Stimulated activated CD8-positive, alpha-beta memory T cell treated with anti-CD3 and anti-CD28 coated beads, Interleukin-2, amount 100 ng/mL, for 1 hour (primary cell): ENCODE measurements at places on chromosomes 3 and 15.

- no peak for DNase-seq
Observed at GRCh38 chr3:196800742-196801434, 61.2 kb downstream of the PAK2 start.

DNA sequence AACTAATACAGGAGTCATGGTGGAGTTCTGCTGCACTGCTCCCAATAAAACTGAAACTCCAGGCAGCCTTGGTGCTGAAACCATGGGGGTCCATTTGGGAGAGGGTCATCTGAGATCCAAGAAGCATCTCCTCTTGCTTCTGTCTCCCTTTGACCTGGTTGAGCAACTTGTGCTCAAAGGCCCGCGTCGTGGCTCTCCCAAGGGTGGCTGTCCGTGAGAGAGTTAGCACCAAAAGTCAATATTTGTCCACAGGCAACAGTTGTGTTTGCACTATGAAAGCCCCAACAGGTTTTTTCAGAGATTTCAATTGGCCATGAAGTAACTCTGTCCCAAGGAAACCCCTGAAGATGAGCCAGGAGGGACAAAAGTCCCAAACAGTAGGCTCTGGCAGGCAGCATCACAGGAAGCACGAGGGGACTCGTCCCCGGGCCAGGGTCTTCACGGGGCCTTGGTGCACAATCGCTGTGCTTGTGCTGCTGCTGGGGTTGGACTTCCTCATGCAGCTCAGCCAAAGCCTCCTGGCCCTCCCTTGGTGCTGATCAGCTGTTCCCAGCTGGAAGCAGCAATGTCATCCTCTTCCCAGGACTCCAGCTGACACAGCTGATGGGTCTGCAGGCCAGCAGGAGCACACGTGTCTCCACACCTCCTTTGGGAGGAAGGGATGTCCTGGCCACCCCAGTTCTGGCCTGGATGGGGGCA is 39.4 kb upstream of the WNT5A start:
- no peak for DNase-seq

DNA sequence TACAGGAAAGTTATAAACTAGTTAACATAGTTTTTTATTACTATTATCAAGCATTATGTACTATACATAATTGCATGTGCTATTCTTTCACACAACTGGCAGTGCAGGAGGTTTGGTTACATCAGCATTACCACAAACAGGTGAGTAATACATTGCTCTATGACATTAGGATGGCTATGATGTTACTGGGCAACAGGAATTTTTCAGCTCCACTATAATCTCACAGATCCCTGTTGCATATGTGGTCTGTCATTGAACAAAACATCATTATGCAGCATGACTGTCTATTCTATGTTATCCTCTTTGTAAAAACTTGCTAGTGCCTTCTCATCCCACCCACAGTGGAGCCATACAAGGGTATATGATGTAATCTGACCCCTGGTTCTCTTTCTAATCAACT is 36.5 kb upstream of the PDZRN3 start:
- no peak for DNase-seq

GRCh38 chr15:63392361-63393009 is 10.8 kb upstream of the CA12 start:
- DNase-seq, result no peak

DNA sequence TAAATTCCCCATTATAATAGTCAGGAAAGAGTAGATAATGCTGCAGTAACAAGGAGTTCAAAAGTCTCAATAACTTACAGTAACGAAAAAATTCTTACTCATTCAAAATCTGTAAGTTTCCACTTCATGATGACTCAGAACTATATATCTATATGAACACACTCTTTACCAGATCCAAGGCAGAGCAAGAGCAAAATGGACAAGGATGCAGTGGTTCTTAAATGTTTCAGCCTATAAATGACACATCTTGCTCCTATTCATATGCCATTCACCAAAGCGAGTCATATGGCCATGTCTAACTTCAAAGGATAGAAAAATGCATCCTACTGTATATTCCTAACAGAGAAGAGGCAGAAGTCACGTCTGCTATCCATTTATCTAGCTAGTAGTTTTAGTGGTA is 787.7 kb downstream of the NAALADL2 start:
- no peak for DNase-seq

- no peak for DNase-seq
Observed at GRCh38 chr3:133865136-133865855, 30.4 kb downstream of the RAB6B start.

GRCh38 chr3:72892081-72892775 is 4.4 kb downstream of the GXYLT2 start:
- no peak for DNase-seq

- no peak for DNase-seq
Observed at GRCh38 chr15:83504365-83504764, 57.2 kb downstream of the SH3GL3 start.

- no peak for DNase-seq
Observed at GRCh38 chr3:182711261-182711683, 82.0 kb upstream of the ATP11B start.

DNA sequence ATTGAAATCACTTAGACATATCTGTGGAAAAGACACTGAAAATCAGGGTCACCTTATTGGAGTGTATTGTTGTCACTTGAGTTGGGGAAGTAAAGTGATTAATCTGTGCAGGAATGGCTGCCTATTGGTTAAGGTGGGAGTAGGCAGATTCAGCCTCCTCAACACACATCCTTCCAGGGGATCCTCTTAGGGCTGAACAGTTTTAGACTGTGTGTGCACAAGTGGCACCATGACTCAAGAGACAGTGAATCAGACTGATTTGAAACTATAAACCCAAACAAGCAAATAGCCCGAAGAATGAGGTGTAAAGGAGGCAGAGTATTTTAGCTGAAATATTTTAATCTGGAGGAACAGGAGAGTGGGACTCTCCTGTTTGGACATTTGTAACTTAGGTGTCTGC is 4.9 kb downstream of the ABHD17C start:
- no peak for DNase-seq

- no peak for DNase-seq
Observed at GRCh38 chr15:31448635-31448979, 122.0 kb downstream of the KLF13 start.

- no peak for DNase-seq
Observed at GRCh38 chr3:64063207-64063982, 40.1 kb upstream of the PSMD6 start.

- DNase-seq, result no peak
Observed at GRCh38 chr15:69826819-69827175, 270.9 kb downstream of the TLE3 start.

- DNase-seq, result no peak
Observed at GRCh38 chr3:16058521-16058920, 116.0 kb upstream of the GALNT15 start.

DNA sequence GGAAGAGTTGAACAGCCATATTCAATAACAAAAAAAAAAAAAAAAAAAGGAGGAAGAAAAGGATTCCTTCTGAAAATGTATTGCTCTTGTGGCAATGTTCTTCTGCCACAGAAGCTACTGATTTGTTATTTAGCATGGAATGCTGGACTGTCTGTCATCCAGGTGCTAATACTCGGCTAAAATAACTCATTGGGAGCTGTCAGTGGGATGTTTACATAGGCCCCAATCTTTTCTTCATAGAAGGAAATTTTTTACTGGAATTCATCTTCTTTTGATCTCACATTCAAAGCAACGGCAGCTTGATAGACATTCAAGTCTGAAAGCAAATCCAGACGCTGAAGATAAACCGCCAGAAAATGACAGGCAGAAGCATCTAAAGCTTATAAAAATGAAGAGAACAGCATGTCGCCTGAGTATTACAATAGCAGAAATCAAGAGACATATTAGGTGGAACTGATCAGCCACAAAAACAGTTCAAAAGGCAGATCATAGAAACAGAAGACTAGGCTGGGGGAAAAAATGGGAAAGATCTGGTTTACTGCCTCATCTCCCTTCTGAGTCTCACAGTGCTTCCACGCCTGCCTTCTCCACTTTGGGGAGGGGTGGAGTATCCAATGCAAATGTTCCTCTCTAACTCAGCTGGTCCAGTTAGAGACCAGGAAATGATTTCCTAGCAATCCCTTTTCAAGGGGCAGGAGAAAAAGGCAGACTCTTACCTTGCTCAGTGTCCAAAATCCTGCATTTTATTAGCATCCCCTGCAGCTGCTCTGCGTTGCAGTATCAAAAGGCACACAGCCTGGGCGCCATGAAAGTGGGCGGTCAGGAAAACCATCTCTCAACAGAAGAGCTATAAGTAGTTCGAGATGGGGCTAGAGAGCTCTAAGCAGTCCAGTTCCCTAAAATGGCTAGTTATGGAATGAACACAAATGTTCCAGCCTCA is 451.9 kb downstream of the FOXP1 start:
- DNase-seq, result no peak

GRCh38 chr3:81909796-81910195 is 148.4 kb upstream of the GBE1 start:
- no peak for DNase-seq

GRCh38 chr3:4551794-4552442 is 58.8 kb downstream of the ITPR1 start:
- DNase-seq, result no peak

DNA sequence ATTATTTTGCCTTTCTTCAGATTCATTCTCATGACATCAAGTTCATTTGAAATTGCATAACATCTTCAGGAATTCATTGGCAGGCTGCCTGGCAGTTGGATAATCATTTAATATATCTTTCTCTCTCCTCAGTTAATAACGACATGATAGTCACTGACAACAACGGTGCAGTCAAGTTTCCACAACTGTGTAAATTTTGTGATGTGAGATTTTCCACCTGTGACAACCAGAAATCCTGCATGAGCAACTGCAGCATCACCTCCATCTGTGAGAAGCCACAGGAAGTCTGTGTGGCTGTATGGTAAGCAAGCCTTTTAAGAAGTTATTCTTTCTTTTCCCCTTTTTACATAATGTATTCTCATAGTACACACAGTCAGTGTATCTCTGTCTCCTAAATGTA is 38.2 kb downstream of the TGFBR2 start:
- DNase-seq, result no peak

- DNase-seq, result no peak
Observed at GRCh38 chr3:63324621-63325020, 46.5 kb downstream of the SYNPR start.

DNA sequence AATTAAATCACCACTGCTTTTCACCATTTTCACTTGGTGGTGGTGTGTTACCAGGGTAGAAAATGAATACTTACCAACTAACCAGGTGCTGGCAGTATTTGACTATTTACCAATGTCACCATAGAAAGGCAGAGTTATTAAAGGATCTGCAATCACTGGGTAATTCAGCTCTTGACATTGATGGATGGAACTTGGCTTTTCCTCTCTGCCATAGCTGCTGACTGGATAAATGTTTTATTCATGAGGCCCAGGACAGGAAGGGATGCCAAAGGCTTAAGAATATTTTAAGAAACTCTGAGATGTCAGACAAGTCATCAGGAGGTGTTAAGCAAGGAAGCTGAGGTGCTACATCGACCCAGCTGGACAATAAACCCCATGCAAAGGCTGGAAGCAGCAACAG is 495.5 kb upstream of the CFAP20DC start:
- no peak for DNase-seq

DNA sequence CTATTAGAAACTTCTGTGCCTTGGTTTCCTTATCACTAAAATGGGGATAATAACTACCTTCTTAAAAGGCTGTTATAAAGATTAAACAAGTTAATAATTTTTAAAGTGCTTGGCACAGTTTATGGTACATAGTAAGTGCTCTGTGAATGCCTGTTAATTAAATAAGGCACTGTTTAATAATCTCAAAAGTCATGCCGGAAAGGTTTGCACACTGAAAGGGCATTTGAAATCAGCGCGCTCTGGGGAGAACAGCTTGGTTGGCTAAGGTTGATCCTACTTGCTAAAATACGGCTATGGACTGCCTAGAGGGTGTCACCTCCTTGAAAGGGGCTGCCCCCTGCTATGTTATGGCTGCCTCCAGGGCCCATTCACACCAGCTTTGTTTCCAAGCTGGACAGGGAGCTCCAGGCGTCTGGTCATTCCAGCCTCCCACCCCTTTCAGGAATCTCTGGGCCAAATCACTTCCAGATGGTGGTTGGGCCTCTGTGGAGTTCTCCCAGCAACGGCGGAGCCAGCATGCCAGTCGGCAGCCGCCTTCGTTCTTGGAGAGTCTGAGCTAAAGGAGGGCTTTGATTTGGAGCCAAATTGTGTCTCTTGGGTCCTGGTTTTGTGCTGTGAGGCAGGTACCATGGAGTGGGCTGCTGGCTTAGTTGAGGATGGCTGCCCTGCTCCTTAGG is 5.9 kb downstream of the FLNB start:
- DNase-seq, result no peak

DNA sequence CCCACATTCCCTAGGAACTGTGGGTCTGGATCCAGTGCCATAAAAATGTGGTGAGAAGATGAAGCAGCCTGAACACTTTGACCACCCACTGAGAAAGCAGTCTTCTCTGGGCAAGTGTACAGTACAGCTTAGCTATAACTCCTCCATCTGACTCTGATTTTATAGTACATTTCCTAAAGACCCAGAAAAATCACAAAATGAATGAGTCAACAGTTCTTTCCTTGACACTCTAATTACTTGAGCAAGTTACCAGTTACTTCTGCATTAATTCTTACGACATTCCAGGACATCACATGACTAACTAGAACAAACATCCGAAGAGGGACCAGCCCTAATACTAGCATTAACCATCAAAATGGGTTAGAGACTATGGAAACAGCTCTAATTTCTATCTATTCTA is 148.1 kb upstream of the PEX5L start:
- DNase-seq, result no peak

GRCh38 chr3:195911041-195911945 is 2.9 kb upstream of the TNK2 start:
- no peak for DNase-seq

DNA sequence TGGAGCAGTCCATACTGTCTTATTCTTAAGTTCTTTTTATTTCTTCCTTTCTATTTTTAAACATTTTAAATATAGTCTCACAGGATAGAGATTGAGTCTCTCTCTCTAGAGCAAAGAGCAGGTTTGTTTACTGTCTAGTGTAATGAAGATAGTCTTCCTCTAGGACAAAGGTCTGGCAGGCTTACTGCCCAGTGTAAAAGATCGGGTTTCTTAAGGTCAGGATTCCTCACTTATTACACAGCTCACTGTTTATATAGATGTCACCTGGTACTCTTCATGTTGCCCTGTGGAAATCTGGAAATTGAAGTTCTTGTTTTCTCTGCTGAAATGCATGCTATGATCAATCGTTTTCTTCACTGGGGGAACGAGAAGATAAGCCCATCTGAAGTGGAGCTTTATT is 76.0 kb downstream of the ZBBX start:
- no peak for DNase-seq

DNA sequence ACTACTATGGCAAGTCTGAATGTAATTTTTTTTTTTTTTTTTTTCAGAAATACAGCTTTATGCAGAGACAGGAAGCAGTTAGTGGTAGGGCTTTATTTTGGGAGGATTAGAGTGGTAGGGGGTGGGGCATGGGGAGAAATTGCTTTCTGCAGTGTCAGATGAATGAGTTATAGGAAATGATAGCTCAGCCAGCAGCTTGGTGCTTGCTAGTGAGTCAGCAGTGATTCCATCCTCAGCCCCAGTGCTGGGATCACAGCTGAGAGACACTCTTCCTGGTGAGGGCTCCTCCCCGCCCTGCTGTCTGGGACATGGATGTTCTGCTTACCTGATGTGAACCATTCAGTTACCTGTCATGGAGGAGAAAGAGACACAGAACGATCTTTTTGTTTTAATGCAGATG is 39.6 kb downstream of the SEMA6D start:
- no peak for DNase-seq
